HS-5 (cell line): ENCODE measurements at places on chromosomes 12 and 14.

DNA sequence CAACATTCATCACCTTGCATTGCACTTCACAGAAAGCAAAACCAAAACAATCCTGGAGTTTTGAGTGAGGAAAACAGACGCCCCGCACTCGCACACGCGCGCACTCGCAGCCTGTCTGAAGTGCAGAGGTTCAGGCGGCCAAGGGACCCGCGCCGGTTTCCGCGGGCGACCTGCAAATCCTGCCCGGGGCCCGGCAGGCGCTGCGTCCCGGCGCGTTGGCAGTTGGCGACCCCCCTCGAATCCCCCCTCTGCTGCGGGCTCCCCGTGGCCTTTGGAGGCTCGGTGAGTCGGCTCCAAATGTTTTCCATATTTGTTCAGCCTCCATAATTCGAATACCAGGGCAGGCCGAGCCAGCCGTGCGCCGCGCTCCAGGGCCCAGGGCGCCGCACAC, at the start of gene SSPN:
TSS of gene SSPN (plus strand) at position 324 of the 391 bp plus-strand sequence. CDS start 100 bp downstream, outside the sequence.
- no peak for DNase-seq

GRCh38 chr12:52899338-52900035, 5.4 kb downstream of the KRT8 start:
- no peak for DNase-seq

- no peak for DNase-seq
Measured at GRCh38 chr14:39682582-39682981, 250.3 kb upstream of the FBXO33 start.

- no peak for DNase-seq
Measured at GRCh38 chr14:35403114-35403602, 1.4 kb downstream of the NFKBIA start.

GRCh38 chr12:6959805-6960592, 8.8 kb downstream of the PTPN6 start:
- DNase-seq, result no peak

DNA sequence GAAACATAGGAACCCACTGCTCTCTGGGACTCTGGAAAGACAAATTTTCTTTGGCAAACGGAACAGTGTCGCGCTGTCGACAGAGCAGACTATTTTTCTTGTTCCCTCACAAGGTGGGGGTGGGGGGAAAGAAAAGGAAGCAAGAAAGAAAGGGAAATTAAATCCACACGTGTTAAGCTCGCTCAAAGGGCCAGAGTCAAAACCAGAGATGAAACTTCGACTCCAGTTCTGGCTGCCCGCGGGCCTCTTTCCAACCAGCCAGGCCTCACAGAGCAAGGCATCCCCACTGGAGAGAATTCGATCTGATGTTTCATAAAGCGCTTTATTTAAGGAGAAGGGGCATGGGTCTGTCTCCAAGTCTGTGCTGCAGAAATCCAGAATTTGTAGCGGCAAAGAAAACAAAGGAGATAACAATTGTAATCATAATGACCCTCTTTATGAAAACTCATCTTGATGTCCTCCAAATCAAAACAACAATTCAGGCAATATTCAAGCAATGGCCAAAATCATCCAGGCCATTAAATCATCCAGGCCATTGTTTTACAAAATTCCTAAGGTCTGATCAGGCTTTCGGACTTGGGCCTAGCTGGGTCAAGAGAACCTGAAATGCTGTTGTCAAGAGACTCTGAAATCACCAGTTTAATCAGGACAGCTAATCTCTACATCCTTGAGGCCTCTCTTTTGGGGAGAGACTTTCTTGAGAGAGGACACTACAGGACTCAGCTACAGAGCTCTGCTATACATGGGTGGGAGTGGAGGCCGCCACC, 5.3 kb upstream of the TBX5 start:
- DNase-seq, result no peak

GRCh38 chr14:64688811-64689281, 15.4 kb upstream of the PLEKHG3 start:
- no peak for DNase-seq

DNA sequence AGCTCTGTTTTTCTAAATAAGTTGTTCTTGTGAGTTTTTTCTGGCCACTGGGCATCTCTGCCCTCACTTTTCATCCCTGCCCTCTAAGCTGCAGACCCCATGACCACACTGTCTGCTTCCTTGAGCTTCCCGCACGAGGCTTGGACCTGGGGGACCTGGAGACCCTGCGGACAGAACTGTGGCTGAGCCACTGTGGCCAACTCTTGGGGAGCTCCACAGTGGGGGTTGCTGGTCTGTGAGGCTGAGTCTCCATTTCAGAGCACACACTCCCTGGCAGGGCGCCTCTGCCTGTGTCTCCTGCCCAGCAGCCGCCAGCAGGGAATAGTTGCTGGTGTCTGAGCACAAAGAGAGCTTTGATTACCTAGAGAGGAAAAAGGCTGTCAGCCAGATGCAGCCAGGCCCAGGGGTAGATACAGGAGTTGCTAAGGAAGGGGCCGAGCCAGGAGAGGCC, 13.1 kb upstream of the RIN3 start:
- no peak for DNase-seq

DNA sequence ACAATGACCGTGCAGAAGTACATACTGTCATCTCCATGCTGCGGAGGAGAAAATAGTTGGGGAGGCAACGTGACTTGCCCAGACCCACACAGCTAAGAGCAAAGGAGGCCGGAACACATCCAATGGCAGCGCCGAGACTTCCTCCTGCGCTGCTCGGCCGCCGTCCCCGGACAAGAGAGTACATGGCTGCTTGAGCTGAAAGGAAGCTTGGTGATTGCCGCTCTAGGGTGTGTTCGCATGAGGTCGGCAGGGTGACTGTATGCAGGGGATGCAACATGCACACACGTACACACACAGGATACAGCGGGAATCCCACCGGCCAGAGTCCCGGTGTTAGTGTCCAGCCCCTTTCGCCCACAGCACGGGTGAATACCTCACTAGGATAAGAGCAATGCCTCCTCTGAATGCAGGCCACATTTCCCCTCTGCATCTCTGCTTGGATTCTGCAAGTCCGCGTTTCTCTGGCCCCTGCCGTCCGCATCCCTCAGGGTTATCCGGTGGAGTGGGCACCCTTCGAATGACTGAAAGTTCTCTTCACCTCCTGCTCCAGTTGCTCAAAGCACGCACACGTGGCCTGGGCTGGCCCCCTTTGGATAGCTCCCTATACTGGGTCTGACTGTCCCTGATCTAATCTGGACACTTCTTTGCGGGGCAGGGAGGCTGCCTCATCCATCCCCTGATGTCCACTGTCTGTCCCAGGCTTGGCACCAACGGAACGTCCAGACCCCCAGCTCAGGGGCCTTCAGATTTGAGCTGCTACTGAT, 78.8 kb downstream of the GSC start:
- no peak for DNase-seq

GRCh38 chr12:65614259-65614889, 209.9 kb upstream of the HMGA2 start:
- DNase-seq, result no peak

- DNase-seq, result no peak
Measured at GRCh38 chr12:115873451-115874082, 403.9 kb downstream of the MED13L start.

DNA sequence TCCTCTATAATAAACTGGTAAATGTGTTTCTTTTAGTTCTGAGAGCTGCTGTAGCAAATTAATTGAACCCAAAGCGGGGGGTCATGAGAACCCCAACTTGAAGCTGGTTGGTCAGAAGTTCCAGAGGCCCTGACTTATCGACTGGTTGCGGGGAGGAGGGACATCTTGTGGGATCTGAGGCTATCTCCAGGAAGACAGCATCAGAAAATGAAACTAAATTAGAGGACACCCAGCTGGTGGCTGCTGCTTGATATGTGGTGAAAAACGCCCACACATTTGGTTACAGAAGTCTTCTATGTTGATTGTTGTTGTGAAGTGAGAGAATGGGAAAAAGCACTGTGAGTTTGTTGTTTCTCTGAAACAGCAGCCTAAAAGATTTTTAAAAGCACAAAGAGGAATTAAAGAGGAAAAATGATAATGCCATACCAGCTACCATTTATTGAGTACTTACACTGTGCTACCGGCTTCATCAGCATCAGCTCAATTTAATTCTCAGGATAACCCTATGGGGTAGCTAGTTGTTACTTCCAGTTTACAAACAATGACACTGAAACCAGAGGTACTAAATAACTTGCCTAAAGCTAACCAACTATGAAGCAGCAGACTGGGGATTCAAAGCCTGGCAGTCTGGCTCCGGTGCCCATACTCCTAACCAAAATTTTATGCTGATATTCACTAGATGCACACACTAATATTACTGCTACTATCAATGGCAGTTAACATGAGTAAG, 24.3 kb downstream of the DDX24 start:
- no peak for DNase-seq

GRCh38 chr12:28603801-28604200, 413.5 kb downstream of the CCDC91 start:
- no peak for DNase-seq

DNA sequence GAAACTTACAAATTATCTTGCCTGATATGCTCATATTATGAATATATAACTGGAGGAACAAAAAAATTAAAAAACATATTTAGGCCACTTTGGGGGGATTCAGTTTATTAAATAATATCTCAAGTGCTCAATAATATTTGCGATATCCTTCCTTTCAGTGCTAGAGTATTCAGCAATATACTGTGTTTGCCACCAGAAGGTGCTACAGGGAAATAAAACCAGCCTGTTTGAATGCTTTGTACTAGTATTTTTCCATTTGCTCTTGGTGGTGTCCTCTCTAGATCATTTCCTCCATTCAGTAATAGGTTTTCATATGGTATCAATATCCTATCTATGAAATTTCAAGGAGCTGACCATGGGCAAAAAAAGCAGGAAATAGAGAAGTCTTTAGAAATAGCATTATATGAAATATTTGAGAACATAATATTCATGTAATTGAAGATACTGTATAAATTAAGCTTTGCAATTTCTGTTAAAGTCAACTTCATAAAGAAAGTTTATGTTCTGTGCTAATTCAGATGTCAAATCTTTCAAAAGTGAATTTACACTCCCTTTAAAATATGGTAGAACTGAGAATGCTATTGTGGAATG, 106.2 kb upstream of the NAV3 start:
- no peak for DNase-seq

DNA sequence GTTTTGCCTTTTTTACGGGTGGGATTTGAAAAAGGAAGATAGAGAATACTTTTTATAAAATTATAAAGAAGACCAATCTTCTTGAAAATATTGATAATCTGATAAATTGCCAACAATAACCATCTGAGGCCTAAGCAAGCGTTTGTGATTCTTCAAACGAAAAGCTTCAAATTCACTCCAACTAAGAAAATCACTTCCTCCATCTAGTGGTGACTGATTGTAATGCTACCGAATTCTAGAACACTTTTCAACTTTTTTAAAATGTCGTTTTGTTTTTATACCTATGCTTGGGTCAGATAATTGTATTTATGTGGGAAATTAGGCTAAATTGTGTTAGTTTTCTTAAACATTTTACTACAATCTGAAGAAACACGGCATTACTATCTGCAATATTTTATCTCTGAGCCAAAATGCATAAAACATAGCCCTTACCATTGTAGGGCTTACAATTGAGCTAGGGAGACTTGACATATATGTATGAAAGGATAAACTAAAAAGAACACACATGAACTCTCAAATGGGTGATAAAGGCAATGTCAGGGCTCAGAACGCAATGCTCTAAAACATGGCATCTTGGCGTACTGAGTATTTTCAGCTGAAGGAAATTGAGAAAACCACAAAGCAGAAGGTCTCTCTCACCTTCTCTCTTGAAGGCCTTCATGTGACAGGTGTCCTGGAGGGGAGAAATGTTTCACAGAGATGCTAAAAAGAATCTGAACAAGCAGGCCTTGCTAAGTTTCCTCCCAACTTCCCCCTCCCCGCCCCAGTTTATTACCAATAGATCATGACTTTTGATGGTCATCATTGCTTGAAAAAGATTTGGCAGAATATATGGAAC, 36.8 kb upstream of the G2E3 start:
- peak; percentile 23 for DNase-seq

- no peak for DNase-seq
Measured at GRCh38 chr12:128133321-128134073, 133.5 kb upstream of the TMEM132C start.

DNA sequence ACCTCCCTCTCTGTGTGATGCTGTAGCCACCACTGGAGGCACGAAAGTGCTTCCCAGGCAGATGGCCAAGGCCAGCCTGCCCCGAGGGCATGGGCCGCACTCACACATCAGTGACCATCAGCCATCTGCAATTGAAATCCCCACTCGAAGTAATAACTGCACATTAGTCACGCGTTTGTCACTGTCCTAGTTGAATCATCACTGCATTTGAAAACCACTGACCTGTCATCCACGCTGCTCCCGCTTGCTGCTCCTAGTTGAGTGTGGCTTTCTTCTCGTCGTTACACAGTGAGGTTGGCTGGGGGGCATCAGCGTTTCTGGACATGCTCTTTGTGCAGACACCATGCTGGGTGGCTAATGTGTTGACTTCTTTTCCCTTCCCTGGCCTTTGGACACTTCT, 176.1 kb downstream of the ADGRD1 start:
- DNase-seq, result no peak

DNA sequence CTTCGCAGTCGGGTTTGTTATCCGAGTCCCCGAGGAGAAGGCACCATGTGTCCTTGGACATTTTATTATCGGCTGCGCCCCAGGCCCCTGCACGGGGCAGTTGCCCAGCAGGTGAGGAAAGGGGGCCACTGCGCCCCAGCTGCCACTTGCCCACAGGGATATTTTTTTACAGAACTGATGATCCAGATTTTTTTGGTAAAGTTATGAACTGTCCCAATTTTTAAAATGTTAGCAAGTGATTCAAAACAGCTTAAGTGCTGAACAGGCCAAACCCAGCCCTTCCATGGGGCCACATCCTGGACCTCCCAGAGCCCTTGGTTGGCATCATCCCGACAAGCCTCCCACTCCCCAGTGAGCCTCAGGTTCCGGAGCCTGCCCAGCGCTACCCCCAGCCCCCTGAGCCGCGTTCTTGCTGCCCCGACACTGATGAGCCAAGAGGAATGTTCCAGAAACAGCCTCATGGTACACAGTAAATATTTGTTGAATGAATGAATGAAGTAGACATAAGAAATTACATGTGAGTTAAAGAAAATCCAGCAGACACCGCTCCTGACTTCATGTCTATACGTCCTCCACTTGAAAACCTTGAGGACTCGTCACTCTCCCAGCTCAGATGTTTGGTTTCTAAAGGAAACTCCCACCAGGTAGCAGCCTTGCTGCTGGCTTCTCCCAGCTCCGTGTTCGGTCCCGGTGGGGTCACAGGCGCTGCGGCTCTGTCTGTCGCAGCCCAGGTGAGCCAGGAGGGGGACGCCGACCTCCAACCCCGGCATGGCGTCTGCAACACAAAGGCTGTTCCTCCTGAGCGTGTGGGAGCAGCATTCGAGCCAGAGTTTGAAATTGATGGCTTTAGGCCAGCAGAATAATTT, 88.5 kb downstream of the ADGRD1 start:
- DNase-seq, result no peak

- no peak for DNase-seq
Measured at GRCh38 chr12:28086521-28087155, 103.6 kb upstream of the CCDC91 start.
